Activated T-cell treated with anti-CD3 and anti-CD28 coated beads for 24 hours (primary cell): ENCODE measurements at places on chromosomes 2 and 18.
A peak's percentile ranks its signal among the peaks of the same experiment; 100 is the strongest.

DNA sequence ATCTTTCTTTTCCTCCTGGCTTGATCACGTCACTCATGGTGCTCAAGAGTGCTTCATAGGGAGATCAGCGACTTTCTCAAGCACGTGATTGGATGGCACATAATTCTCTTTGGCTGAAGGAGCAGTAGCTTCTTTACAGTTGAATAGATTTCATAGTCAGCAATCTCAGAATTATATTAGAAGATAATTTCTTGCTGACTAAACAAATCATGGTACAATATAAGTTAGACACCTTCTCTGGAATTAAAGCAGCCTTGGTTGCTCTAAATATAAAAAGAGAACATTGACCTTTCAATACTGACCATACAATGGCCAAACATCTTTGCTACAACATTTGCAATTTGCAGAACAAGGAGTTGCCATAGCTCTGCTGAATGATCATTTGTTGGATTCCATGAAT lies 238.5 kb upstream of the CHST9 start:
- DNase-seq = no peak

DNA sequence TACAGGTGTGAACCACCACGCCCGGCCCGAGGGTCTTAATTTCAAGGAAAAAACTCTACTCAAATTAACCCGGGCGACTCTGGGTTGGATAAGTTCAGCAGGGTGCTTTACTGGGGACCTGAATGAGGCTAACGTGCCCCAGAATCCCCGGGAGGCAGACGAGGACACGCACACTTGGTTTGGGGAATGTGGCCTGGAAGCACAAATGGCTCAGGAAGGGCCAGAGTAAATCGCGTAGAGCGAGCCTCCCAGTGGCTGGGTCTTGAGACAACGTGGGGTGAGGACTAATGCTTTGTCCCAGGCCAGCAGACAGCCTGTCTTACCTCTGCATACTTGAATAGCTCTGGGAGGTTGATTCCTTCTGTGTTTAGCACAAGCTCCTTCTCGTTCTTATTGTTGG lies 75.8 kb downstream of the POLR1A start:
- no peak for DNase-seq

GRCh38 chr2:179355881-179356280 lies 91.2 kb upstream of the SESTD1 start:
- no peak for DNase-seq

DNA sequence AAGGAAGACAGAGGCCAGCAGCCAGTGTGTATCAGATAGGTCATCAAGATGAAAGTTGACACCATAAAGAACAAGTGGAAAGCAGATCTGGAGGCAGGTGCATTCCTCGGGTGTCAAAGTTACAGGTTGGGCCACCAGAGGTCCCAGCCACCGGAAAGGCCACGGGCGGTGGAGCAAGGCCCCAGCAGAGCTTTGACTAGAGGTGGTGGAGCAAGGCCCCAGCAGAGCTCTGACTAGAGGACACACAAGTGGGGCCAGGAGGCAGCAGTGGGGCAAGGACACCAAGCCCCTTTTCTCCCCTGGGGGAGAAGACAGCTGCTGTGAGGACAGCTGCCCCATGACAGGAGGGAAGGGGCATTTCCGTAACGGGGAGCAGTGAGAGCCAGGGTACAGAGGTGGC lies 115.1 kb downstream of the GYPC start:
- no peak for DNase-seq

DNA sequence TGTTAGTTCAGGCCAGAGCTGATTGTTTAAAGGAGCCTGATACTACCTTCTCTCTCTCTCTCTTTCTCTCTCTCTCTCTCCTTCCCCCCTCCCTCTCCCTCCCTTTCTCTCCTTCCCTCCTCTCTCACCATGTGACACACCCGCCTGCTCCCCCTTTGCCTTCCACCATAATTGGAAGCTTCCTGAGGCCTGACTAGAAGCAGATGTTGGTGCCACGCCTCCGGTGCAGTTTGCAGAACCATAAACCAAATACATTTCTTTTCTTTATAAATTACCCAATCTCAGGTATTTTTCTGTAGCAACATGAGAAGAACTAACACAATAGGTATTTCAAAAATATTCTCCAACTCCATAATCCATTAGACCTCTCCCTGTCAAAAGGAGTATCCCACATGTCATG lies 62.4 kb downstream of the ANKRD62 start:
- no peak for DNase-seq

GRCh38 chr2:156435396-156435717 lies 822 bp upstream of the GPD2 start:
- DNase-seq = no peak

GRCh38 chr2:143696651-143697050 lies 567.4 kb downstream of the ARHGAP15 start:
- DNase-seq = no peak

GRCh38 chr2:229370509-229370908 lies 99.4 kb upstream of the PID1 start:
- DNase-seq = no peak

GRCh38 chr2:36087344-36087743 lies 268.2 kb upstream of the CRIM1 start:
- DNase-seq = no peak

DNA sequence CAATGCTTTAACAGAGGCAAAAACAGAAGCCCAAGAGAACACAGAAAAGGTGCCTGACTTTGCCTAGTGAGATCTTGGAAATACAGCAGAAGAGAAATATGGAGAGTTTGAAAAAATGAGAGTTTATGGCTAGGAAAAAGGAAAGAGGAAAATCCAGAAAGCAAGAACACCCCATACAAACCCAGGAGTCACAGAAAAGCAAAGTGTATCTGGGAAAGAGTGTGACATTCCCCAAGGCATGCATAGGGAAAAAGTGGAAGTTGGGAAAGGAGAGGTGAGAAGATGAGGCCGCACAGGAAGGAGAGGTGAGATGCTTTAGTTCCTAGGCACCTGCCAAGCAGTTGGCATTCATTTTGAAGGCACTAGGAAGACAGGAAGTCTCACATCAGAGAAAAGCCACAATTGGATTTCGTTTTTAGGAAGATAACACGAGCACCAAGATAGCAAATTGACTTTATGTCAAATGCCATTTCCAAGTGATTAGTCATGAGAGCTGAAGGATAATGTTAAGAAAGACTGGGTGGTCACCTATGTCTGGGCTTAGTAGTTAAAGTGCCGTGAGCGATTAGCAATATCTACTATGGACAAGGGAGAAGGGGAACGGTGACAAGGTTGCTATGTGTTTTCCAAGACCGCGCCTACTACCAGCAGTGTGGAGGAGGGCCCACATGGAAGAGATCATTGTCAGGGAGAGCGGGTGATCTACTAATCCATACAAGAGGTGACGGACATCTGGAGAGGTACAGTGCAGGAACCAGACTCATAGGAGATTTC lies 224.1 kb upstream of the PARD3B start:
- no peak for DNase-seq

GRCh38 chr2:71801969-71802368 lies 345.7 kb downstream of the CYP26B1 start:
- DNase-seq = no peak

GRCh38 chr2:102082571-102083392 lies 59.8 kb upstream of the IL1R1 start:
- peak; percentile 46 for DNase-seq
